Esophagus muscularis mucosa (tissue), 4 donors: ENCODE measurements at places on chromosomes 4 and X. TPM values are rescaled to one million over a fixed set of nuclear protein-coding genes. Genes with fewer than 3 reads are reported as not detected.

The MAGEB1 gene
- not detected for total RNA-seq

The SERTM2 gene
- total RNA-seq = not detected

The RHOXF2B gene
- total RNA-seq = not detected

DNA sequence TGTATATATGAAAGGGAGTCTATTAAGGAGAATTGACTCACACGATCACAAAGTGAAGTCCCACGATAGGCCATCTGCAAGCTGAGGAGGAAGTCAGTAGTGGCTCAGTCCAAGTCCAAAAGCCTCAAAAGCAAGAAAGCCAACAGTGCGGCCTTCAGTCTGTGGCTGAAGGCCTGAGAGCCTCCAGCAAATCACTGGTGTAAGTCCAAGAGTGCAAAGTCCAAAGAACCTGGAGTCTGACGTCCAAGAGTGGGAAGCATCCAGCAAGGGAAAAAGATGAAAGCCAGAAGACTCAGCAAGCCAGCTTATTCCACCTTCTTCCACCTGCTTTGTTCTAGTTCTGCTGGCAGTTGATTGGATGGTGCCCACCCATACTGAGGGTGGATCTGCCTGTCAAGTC lies 104.1 kb downstream of the IL1RAPL2 start:
- DNase-seq = no peak
- H3K27me3 ChIP-seq = no peaks in the 10 kb centered on the region
- H3K36me3 ChIP-seq = no peaks in the 10 kb centered on the region

The LAP3 gene
- total RNA-seq = 74.7 TPM

DNA sequence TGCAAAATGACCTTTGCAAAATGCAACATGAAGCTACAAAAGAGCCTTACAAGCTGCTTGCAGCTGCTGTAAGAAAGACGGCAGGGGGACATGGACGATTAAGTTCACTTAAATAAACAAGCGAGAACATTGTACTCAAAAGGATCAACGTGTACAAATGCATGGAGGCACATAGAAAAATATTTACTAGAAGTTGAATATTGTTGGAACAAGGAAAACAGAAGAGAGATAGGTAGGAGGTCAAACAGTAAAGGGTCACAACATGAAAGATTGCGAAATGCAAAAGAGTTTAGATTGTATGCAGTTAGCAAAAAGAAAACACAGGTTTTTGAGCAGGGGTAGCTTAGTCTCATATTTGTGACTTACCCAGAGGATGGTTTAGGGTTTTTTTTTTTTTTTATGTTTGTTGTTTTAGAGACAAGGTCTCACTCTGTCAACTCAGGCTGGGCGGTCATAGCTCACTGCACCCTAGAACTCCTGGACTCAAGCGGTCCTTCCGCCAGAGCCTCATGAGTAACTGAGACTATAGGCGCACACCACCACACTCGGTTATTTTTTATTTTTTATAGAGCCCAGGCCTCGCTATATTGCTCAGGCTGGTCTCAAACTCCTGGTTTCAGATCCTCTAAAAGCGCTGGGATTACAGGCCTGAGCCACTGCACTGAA lies 1.4 kb upstream of the PHF8 start:
- H3K36me3 ChIP-seq = peaks cover 13% of the 10 kb centered on the region
- peak overlapping the region; percentile 96 for H3K27ac ChIP-seq

GRCh38 chr4:5465529-5465928 lies 242.8 kb downstream of the EVC2 start:
- H3K36me3 ChIP-seq = no peaks in the 10 kb centered on the region
- H3K27ac ChIP-seq = no peak overlapping the region
- H3K27me3 ChIP-seq = no peaks in the 10 kb centered on the region
- H3K4me1 ChIP-seq = no peaks in the 10 kb centered on the region
- H3K4me3 ChIP-seq = no peak overlapping the region
- DNase-seq = no peak

- no peak overlapping the region for H3K27ac ChIP-seq
- no peaks in the 10 kb centered on the region for H3K4me1 ChIP-seq
- H3K27me3 ChIP-seq = no peaks in the 10 kb centered on the region
- H3K4me3 ChIP-seq = peak overlapping the region; percentile 7
- H3K36me3 ChIP-seq = no peaks in the 10 kb centered on the region
Observed at GRCh38 chr4:3767570-3768288, 1.5 kb downstream of the ADRA2C start.

The MAGEC2 gene
- total RNA-seq = not detected

- H3K27ac ChIP-seq = no peak overlapping the region
- H3K27me3 ChIP-seq = no peaks in the 10 kb centered on the region
- DNase-seq = no peak
- no peak overlapping the region for H3K4me3 ChIP-seq
- H3K4me1 ChIP-seq = no peaks in the 10 kb centered on the region
- no peaks in the 10 kb centered on the region for H3K36me3 ChIP-seq
Observed at GRCh38 chrX:120299928-120300327, 11.3 kb downstream of the TMEM255A start.

GRCh38 chr4:102501447-102501696 lies 213 bp downstream of the NFKB1 start:
- H3K4me3 ChIP-seq = peak overlapping the region; percentile 94
- DNase-seq = no peak
- peak overlapping the region; percentile 98 for H3K27ac ChIP-seq
- H3K4me1 ChIP-seq = peaks cover 52% of the 10 kb centered on the region
- H3K36me3 ChIP-seq = no peaks in the 10 kb centered on the region
- H3K27me3 ChIP-seq = no peaks in the 10 kb centered on the region
